ENCODE measurements at places on chromosomes 2 and 18. TPM values are rescaled to one million over a fixed set of nuclear protein-coding genes. Genes with fewer than 3 reads are reported as not detected.

DNA sequence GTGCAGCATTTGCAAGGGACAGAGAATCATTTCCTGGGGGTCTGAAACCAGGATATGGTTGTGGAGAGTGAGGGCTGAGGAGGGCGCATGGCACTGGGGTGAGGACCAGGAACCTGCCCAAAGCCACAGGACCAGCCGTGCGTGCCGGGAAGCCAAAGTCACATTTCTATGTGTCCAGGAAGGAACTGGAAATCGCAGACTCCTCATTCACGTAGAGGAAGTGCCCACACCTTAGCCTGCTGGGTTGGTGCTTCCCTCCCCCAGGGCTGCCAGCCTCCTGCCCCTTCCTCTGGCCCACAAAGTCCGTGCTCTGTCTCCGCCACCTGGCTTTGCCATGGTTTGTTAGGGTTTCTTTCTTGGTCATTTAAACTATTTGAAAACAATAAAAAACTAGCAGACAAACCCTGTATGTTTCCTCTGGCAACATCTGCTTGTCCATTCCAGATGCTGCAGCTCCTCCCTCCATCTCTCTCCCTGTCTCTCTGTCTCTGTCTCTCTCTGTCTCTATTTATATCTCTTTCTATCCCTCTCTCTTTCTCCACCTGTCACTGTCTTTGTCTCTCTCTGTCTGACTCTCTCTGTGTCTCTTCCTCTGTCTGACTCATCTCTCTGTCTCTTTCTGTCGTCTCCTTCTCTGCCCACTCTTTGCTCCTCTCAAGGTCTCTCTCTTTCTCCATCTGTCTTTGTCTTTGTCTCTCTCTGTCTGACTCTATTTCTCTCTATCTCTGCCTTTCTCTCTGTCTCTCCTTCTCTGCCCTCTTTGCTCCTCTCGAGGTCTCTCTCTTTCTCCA lies 163.2 kb upstream of the TPO start:
- DNase-seq = no peak

GRCh38 chr2:122562775-122563174 lies 807.3 kb downstream of the TSN start:
- no peak for DNase-seq

PSD4 gene
- 12.6 TPM for total RNA-seq

GRCh38 chr2:156505696-156506095 lies 69.5 kb downstream of the GPD2 start:
- no peak for DNase-seq

DNA sequence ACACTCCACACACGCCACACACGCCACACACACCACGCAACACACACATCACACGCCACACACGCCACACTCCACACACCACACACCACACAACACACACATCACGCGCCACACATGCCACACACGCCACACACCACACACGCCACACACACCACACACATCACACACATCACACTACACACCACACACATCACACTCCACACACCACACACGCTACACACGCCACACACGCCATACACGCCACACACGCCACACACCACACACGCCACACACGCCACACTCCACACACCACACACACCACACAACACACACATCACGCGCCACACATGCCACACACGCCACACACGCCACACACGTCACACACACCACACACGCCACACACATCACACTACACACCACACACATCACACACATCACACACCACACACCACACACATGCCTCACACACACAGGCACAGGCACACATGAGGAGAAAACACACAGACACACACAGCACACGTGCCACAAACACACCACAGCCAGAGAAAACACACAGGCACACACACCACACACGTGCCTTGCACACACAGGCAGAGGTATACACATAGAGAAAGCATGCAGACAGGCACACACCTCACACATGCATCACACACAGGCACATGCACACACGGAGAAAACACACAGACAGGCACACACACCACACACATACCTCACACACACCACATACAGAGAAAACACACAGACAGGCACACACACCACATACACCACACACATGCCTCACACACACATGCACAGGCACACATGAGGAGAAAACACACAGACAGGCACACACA lies 241.5 kb upstream of the MYT1L start:
- no peak for DNase-seq

- no peak for DNase-seq
Observed at GRCh38 chr2:151669585-151670081, 64.6 kb downstream of the NEB start.

ZC3H6 gene
- total RNA-seq = 19.9 TPM

- no peak for DNase-seq
Observed at GRCh38 chr2:156456616-156457015, 20.4 kb downstream of the GPD2 start.

SPAG16 gene
- 29.3 TPM for total RNA-seq

- DNase-seq = no peak
Observed at GRCh38 chr18:26729008-26729407, 136.5 kb downstream of the AQP4 start.

DNA sequence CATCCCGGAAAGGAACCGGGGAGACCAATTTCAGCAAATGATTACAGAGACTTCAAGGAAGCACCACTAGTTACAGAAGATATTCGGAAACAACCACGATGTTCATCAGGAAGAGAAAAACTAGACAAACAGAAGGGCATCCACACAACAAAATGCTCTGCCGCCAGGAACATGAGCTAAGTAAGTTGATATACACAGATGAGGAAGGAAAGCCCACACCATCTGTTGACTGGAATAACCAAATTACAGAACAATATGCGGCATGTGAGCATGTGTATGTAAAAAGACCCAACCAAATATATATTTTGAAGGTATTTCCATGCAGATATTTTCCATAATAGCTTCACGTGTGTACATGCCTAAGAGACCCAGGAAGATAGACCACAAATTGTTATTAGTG lies 47.0 kb downstream of the ACKR3 start:
- DNase-seq = no peak

DNA sequence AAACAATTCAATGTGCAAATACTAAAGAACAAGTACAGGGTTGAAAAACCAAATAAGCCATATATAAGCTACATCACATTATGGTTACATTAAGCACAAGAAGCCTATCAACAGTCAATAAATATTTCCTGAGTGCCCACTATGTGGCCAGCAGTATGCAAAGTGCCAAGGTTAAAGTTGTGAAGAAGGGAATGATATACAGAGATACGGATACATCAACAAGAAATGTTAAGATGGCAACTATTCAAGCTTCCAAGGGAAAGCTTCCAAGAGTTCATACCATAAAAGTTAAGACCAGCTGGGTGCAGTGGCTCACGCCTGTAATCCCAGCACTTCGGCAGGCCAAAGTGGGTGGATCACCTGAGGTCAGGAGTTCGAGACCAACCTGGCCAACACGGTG lies 14.0 kb downstream of the DYM start:
- no peak for DNase-seq

Measured in tibial nerve (tissue), 4 donors.